Astrocyte of the spinal cord (primary cell): ENCODE measurements at places on chromosomes 3 and 15.

DNA sequence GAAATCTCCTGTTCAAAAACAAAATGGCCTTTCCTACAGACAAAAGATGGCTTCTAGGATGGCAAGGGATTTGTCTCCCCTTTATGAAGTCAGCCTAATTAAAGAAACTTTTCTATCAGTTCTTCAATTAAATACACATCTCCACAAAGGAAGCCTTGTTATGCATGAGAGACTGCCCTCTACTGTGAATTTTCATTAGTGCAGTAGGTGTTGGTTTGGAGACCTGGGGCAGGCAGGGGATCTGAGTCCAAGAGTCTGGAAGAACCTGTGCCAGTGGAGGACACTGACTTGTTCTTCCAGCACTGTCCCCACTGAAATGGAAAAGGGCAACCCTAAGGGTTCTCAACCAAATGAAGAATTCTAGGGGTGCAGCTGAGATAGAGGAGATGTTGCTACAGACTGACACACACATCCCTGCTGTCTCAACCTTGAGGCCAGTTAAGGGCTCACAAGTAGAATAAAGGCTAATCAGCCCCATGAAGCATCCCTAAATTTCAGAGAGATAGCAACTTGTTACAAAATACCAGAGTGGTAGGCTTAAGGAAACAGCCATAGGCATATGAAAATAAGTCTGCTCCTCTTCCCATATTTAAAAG lies 174.0 kb upstream of the PRICKLE2 start:
- DNase-seq = peak; percentile 77

GRCh38 chr3:85838921-85839320 lies 880.1 kb downstream of the CADM2 start:
- DNase-seq = no peak

GRCh38 chr3:185046164-185046515 lies 106.7 kb downstream of the C3orf70 start:
- no peak for DNase-seq

DNA sequence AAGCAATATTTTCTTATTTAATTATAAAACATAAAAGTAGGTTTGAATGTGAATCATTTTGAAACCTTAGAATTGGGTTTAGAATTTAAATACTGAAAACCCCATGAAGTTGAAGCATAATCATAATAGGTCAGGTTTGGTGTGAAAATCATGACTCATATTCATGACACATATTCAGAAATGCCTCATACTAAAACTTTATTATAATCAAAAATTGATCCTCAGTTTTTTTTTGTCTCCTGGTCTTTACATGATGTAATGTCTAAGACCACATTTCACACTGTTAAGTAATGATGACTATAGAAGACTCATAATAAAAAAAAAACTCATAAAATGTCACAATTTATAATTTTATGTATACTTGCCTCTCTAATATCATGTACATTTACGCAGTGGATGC lies 190.4 kb downstream of the FOXP1 start:
- no peak for DNase-seq

DNA sequence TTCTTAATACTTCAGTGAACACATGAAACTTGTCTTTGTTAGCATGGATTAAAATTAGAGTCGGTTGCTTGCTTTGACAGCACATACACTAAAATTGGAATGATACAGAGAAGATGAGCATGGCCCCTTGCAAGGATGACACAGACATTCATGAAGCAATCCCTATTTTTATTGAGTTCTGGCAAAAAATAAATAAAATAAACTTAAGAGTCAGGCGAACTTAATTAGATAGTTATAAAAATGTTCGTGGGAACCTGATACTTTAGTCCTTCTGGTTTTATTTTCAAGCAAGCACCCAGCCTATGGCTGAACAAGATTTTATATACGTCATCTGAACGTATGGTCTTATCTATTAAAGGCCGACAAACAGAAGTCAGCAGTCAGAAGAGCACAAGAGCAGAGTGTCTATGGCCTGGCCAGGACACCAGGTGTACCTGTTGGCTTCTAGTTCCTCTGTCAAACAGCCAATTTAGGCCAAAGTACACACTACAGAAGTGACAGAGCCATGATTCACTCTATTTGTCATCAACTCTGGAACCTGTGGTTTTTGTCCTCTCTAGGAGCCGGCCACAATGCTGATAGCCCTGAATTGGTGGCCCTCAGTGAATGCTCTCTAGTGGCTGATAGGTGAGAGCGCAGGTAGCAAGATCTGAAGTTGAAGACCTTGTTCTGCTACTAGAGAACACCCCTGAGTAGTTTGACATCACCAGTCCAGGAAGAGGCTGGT lies 64.3 kb downstream of the LEO1 start:
- DNase-seq = peak; percentile 22

DNA sequence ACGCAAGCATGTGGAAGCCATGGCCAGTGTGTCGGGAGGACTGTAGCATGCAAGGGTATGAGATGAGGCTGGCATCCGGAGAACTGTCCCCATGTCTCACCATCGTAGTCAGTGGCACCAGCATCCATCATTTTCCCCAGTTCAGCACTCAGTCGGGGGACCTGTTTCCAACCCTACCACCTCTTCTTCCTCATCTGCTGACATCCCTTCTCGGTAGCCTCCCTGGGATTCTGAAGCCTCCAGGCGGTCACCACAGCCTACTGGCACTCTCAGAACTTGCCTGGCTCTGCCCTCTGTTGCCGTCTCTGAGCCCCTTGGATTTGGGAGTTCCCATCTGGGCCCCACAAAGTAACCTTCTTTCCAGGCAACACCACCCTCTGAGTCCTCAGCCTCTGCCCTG lies 131.1 kb upstream of the ABHD17C start:
- no peak for DNase-seq

- peak; percentile 12 for DNase-seq
These were observed 34.4 kb downstream of the SLCO3A1 start for GRCh38 chr15:91887921-91888373.

DNA sequence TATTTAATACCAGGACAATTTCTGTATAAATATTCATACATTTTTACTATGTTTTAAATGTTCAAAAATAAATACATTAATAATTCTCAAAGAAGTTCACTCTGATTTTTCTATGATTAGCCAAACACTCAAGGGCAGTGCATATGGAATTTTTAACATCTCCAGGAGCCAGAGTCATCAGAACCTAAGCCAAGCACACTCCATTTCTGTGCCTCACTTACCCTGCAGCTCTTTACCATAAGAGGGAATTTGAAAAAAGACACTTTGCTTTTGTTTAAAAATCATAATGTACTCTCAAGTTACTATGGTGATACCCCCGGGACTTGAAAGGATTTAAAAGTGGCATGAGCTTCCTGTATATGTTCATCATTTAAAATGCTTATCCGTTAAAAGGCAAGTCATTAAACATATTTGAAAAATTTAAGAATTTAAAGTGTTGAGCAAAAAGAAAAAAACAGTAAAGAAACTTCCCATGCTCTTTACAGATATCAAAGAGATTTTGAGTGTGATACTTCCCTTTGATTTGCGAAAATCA lies 747.4 kb upstream of the NECTIN3 start:
- no peak for DNase-seq
